ENCODE measurements at places on chromosomes 5 and 9. TPM values are rescaled to one million over a fixed set of nuclear protein-coding genes. Genes with fewer than 3 reads are reported as not detected.

Gene CFAP157
- total RNA-seq, result 2.9 TPM

Gene CEL
- total RNA-seq, result 1.0 TPM

Gene FAM200C
- total RNA-seq, result 4.8 TPM

Gene OR13F1
- total RNA-seq, result not detected

Gene ANKRD31
- total RNA-seq, result 0.38 TPM

- no peaks in the 10 kb centered on the region for H3K36me3 ChIP-seq
- H3K4me3 ChIP-seq, result no peak overlapping the region
- peak; percentile 48 for DNase-seq
- H3K4me1 ChIP-seq, result no peaks in the 10 kb centered on the region
- no peak overlapping the region for H3K27ac ChIP-seq
Observed at GRCh38 chr5:64939772-64940510, 171.2 kb downstream of the CWC27 start.

DNA sequence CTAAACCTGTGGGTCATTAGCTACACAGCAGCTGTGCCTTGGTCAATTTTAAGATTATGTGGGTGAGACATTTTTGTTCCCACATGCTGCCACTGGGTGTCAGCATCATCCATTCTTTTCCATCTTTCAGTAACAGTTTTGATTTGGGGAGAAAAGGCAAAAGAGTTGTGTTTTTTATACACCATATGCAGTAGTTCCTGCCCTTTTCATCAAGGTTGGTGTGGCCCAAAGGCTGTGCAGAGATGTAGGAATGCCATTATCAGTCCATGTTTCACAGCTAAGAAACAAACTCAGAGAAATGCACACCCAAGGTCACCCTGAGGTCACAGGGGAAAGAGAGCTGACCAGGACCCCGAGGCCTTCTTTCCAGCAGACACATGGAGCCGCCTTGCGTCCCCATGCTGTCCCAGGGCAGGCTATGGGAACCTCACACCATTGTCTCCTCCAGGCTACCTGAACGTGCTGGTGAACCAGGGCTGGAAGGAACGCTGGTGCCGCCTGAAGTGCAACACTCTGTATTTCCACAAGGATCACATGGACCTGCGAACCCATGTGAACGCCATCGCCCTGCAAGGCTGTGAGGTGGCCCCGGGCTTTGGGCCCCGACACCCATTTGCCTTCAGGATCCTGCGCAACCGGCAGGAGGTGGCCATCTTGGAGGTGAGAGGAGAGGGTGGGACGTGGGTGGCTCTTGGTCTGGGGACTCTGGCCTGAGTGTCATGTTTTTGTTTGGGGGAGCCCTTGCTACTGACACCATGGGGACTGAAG is 27.8 kb upstream of the GRPEL2 start:
- no peaks in the 10 kb centered on the region for H3K36me3 ChIP-seq
- peak; percentile 55 for DNase-seq
- no peak overlapping the region for H3K4me3 ChIP-seq
- no peaks in the 10 kb centered on the region for H3K4me1 ChIP-seq
- H3K27ac ChIP-seq, result peak overlapping the region; percentile 48
- H3K27me3 ChIP-seq, result no peaks in the 10 kb centered on the region

DNA sequence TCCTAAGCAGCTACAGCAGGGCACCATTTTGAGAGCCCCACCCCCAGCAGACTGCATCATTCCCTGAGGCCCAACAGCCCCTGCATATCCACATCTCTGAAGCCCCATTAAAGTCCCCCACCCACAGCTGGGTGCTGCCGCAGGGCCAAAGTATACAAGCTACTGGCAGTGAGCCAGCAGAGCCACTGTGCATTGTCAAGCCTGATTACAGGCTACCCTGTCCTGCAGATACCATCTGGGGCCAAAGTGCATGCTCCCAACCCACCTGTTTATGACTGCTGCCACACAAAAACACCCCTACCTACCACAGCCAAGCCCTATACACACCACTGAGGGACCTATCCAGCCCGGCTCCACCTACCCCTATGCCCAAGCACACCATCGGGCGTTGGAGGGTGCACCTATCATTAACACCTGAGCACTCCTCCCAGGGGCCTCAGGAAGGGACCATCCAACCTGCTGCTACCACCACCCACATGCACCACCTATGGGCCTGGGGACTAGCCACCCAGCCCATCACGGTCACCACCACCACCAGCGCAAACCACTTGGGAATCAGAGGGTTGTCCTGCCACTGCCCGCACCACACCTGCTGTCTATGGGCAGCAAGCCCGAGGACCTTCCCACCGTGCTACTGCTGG is 105.0 kb downstream of the PLPP1 start:
- no peaks in the 10 kb centered on the region for H3K4me1 ChIP-seq
- DNase-seq, result no peak
- H3K27ac ChIP-seq, result no peak overlapping the region

DNA sequence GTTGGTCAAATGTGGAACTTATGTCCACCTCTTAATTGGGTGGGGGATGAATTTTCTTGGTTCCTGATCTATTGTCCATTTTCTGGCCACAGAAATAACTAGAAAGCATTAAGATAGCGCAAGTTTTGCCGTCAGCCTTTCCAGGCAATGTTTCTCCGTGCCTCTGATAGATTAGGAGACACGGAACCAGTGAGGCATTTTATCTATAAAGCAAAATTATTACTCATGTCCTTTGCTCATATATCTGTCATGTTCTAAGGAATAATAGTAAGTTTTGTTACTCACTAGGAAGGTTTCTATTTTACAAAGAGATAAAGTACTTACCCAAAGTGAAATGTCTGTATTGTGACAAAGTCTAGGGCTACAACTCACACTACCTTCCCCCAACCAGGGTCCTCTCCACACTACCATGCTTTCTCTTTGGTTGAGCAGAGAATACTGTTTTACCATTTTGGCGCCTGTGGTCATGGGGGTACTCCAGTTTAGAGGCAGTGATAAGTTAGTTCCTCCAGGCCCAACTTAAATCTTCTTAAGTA is 19.9 kb upstream of the IL9 start:
- H3K36me3 ChIP-seq, result no peaks in the 10 kb centered on the region
- H3K27ac ChIP-seq, result no peak overlapping the region
- H3K4me1 ChIP-seq, result no peaks in the 10 kb centered on the region
- H3K4me3 ChIP-seq, result no peak overlapping the region

GRCh38 chr5:96194593-96194992 is 232.9 kb upstream of the ELL2 start:
- no peaks in the 10 kb centered on the region for H3K4me1 ChIP-seq
- no peak overlapping the region for H3K27ac ChIP-seq
- no peaks in the 10 kb centered on the region for H3K36me3 ChIP-seq
- no peaks in the 10 kb centered on the region for H3K27me3 ChIP-seq

DNA sequence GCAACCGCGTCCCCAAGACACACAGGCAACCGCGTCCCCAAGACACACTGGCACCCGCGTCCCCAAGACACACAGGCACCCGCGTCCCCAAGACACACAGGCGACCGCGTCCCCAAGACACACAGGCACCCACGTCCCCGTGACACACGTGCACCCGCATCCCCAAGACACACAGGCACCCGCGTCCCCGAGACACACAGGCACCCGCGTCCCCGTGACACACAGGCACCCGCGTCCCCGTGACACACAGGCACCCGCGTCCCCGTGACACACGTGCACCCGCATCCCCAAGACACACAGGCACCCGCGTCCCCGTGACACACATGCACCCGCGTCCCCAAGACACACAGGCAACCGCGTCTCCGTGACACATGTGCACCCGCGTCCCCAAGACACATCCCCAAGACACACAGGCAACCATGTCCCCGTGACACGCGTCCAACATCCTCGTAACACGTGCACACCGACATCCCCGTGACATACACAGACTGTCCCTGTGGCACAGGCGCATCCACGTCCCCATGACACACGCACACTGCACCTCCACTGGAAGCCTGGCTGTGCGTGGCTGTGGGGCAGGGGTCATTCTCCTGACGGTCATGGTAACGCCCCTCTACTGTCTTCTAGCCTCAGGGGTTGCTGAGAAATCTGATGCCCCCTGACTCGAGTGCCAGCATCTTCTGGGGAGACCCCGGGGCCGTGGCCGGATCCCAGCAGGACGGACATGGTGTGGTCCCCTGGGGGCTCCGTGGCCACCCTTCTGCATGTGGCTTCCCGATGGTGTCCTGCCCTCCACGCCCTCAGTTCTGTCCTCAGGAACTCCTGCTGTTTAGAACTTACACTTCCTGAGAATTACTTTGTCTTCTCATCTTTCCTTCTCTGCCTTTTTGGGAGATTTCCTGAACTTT is 24.1 kb downstream of the EXD3 start:
- no peaks in the 10 kb centered on the region for H3K36me3 ChIP-seq
- no peak overlapping the region for H3K4me3 ChIP-seq
- no peak overlapping the region for H3K27ac ChIP-seq
- no peaks in the 10 kb centered on the region for H3K4me1 ChIP-seq
- DNase-seq, result no peak

GRCh38 chr9:127049044-127049443 is 73.4 kb downstream of the ANGPTL2 start:
- H3K36me3 ChIP-seq, result no peaks in the 10 kb centered on the region
- no peaks in the 10 kb centered on the region for H3K27me3 ChIP-seq

- peak; percentile 34 for DNase-seq
- no peaks in the 10 kb centered on the region for H3K4me1 ChIP-seq
- no peak overlapping the region for H3K4me3 ChIP-seq
- H3K36me3 ChIP-seq, result no peaks in the 10 kb centered on the region
- no peak overlapping the region for H3K27ac ChIP-seq
Observed at GRCh38 chr9:4375424-4376200, 75.7 kb upstream of the GLIS3 start.

DNA sequence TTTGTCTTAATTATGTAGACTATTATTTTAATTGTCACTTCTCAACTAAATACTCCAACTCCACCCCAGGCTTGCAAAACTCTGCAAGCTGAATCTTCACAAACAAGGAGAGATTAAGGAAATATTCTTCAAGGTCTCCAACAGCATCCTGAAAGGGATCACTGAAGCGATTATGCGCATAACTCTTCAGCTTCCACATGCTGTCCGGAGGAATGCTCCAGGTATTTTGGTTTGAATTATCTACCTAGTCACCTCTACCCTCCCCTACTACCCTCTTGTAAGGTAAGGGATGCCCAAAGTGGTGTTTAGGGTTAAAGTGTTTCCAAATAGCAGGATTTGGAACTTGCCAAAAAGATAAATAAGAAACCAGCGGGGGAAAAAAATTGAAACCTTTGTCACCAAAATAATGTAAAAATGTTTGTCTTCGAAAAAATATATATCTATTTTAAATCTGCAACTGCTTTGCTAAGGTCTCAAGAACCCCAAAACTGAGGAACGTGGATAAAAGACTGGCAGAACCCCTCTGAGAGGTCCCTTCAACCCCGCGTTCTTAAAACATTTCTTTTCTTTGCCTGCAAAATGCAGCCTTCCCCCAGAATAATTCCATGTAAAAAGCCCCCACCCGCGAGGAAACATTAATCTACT is 11.6 kb downstream of the PTCH1 start:
- H3K4me1 ChIP-seq, result peaks cover 3% of the 10 kb centered on the region
- H3K4me3 ChIP-seq, result peak overlapping the region; percentile 64
- no peak for DNase-seq

DNA sequence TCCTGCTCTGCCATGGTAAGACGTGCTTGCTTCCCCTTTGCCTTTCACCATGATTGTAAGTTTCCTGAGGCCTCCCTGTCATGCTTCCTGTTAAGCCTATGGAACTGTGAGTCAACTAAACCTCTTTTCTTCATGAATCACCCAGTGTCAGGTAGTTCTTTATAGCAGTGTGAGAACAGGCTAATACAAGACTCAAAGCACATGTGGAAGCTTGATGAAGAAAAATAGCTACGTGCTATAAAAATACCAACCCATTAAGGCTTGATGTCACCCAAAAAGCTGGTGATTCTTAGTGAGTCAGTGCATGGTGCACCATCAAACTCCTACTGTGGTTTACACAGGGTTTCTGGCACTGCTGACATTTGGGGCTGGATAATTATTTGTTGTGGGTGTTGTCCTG is 332.2 kb downstream of the TMEM167A start:
- H3K36me3 ChIP-seq, result no peaks in the 10 kb centered on the region
- H3K4me1 ChIP-seq, result peaks cover 2% of the 10 kb centered on the region
- DNase-seq, result no peak
- no peaks in the 10 kb centered on the region for H3K27me3 ChIP-seq

- H3K4me3 ChIP-seq, result no peak overlapping the region
- H3K27me3 ChIP-seq, result no peaks in the 10 kb centered on the region
- no peak overlapping the region for H3K27ac ChIP-seq
- no peaks in the 10 kb centered on the region for H3K4me1 ChIP-seq
- no peaks in the 10 kb centered on the region for H3K36me3 ChIP-seq
Observed at GRCh38 chr5:120016717-120017382, 387.5 kb downstream of the FAM170A start.

DNA sequence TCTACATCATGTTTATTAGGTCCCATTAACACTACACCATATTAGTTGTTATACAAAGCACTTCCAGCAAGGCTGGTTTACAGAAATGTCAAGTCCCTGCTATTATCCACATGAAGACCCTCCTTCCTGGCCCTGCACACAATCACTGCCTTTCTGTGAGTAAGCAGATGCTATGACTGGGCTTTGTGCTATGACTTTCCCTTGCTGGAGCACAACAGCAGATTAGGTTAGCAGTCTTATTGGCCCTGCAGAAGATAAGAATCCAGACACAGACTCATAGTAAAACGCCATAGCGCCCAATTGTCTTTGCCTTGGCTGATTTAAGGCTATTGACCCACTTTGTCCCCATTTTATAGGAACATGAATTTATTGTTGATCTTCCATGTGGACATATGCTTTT is 228.9 kb upstream of the ACTBL2 start:
- H3K36me3 ChIP-seq, result no peaks in the 10 kb centered on the region
- no peak overlapping the region for H3K27ac ChIP-seq
- H3K4me3 ChIP-seq, result no peak overlapping the region
- H3K27me3 ChIP-seq, result no peaks in the 10 kb centered on the region

GRCh38 chr9:93329629-93330280 is 121.7 kb upstream of the FAM120A start:
- H3K36me3 ChIP-seq, result no peaks in the 10 kb centered on the region
- no peak for DNase-seq
- H3K4me3 ChIP-seq, result no peak overlapping the region
- no peak overlapping the region for H3K27ac ChIP-seq
- no peaks in the 10 kb centered on the region for H3K27me3 ChIP-seq

DNA sequence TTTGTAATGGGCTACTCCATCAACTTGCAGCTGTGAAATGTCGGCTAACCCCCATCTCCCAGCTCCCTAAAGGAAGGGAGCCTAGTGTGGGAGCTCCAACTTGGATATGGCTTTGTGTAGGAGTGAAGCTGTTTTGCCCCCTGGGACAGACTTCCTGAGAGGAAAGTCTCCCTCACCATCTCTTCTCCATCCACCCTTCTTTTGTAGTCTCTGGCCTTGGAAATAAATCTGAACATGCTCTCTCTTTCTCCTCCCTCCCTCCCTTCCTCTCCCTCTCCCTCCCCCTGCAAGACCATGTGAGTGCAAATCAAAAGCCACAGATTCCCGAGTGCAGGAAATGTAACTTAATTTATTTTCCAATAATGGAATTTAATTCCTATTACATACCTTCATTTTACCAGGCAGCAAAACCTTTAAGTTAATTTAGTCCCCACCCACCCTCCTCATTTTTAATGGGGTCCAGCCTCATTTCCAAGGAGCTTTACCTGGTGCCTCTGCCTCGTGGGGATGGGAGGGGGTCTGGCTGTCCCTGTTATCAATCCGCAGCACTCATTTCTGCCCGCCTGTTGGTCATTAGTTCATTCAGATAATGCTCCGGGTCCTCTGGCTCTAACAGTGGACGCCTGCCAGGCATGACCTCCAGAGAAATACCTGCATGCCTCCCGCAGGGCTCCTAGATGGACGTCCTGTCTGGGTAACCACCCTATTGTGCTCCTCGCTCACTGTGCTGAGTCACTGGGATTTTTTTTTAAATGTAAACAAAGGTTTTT is 122.9 kb upstream of the TAF11L2 start:
- no peaks in the 10 kb centered on the region for H3K36me3 ChIP-seq
- DNase-seq, result no peak
- no peaks in the 10 kb centered on the region for H3K27me3 ChIP-seq

GRCh38 chr9:32787816-32788215 is 4.5 kb downstream of the TMEM215 start:
- peaks cover 4% of the 10 kb centered on the region for H3K27me3 ChIP-seq
- H3K4me3 ChIP-seq, result no peak overlapping the region
- DNase-seq, result no peak
- no peaks in the 10 kb centered on the region for H3K36me3 ChIP-seq

Data from kidney (tissue), 22 donors.